Breast epithelium (tissue), 4 donors: ENCODE measurements at places on chromosomes 6 and 20. TPM values are rescaled to one million over a fixed set of nuclear protein-coding genes. Genes with fewer than 3 reads are reported as not detected.

GRCh38 chr6:116268589-116269293, 11.0 kb downstream of the TSPYL1 start:
- H3K27ac ChIP-seq = no peak overlapping the region
- no peaks in the 10 kb centered on the region for H3K4me1 ChIP-seq
- DNase-seq = no peak
- H3K36me3 ChIP-seq = no peaks in the 10 kb centered on the region
- no peak overlapping the region for H3K4me3 ChIP-seq

- no peak for DNase-seq
- peak overlapping the region; percentile 32 for H3K4me3 ChIP-seq
- H3K27ac ChIP-seq = no peak overlapping the region
- no peaks in the 10 kb centered on the region for H3K4me1 ChIP-seq
- peaks cover 28% of the 10 kb centered on the region for H3K27me3 ChIP-seq
- H3K36me3 ChIP-seq = no peaks in the 10 kb centered on the region
Observed at GRCh38 chr6:28658475-28659249, 133.0 kb downstream of the GPX5 start.

- H3K27ac ChIP-seq = no peak overlapping the region
- no peak overlapping the region for H3K4me3 ChIP-seq
- H3K36me3 ChIP-seq = no peaks in the 10 kb centered on the region
- no peaks in the 10 kb centered on the region for H3K27me3 ChIP-seq
- no peak for DNase-seq
Observed at GRCh38 chr6:114080891-114081510, 110.1 kb upstream of the HDAC2 start.

The ME1 gene
- 5.2 TPM for total RNA-seq

- no peaks in the 10 kb centered on the region for H3K36me3 ChIP-seq
- H3K27me3 ChIP-seq = no peaks in the 10 kb centered on the region
- DNase-seq = no peak
- H3K4me1 ChIP-seq = no peaks in the 10 kb centered on the region
- no peak overlapping the region for H3K4me3 ChIP-seq
- no peak overlapping the region for H3K27ac ChIP-seq
Observed at GRCh38 chr20:14310977-14311627, 26.3 kb downstream of the FLRT3 start.

DNA sequence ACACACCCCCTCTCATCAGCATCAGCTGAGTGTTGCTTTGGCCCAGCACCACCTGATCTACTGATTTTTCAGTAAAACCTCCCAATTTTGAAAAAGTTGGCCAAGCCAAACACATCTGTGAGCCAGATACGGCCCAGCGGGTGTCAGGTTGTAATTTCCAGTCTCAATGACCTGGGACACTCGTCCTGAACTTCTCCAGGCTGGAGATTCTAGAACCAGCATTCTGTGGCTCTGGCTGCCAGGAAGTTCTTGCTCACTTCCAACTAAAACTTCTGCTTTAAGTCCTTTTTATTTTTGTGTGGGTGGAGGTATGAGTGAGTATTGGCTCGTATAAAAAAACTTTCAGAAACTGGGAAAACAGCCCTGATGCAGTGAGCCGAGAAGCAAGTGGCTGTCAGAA, 5.1 kb downstream of the KIAA1755 start:
- H3K4me1 ChIP-seq = peaks cover 3% of the 10 kb centered on the region
- H3K27me3 ChIP-seq = no peaks in the 10 kb centered on the region
- no peaks in the 10 kb centered on the region for H3K36me3 ChIP-seq
- DNase-seq = no peak
- peak overlapping the region; percentile 86 for H3K27ac ChIP-seq

DNA sequence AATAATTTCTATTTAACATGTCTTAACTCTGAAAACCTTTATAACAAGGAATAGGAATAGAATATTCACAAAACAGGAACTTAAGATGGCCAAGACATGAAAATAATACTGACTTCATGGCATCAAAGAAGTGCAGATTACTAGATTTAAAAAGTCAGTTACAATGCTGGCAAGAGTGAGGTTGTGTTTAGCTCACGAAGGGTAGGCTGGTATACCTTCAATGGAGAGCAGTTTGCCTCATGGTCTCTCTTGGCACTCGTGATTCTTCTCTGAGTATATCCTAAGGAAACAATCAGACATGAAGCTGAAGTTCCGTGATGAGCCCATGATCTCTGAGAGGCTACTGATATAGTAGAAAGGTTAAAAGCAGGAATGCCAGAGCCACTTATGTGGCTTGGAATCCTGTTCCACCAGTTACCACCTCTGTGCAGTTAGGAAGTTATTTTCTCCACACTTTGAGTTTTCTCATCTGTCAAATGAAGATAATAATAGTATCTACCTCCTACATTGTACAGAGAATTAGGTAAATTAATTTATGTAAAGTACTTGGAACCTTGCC, 7.2 kb downstream of the NCOA7 start:
- H3K4me3 ChIP-seq = no peak overlapping the region
- peaks cover 2% of the 10 kb centered on the region for H3K4me1 ChIP-seq
- DNase-seq = no peak
- no peaks in the 10 kb centered on the region for H3K36me3 ChIP-seq
- peak overlapping the region; percentile 5 for H3K27ac ChIP-seq

The DSP gene
- total RNA-seq = 95.4 TPM

The CLIC5 gene
- total RNA-seq = 4.9 TPM

The POPDC3 gene
- total RNA-seq = not detected

The CD109 gene
- 16.8 TPM for total RNA-seq

The ZBTB9 gene
- total RNA-seq = 1.9 TPM

- no peaks in the 10 kb centered on the region for H3K27me3 ChIP-seq
- peak overlapping the region; percentile 98 for H3K27ac ChIP-seq
- H3K36me3 ChIP-seq = no peaks in the 10 kb centered on the region
- no peak for DNase-seq
- no peaks in the 10 kb centered on the region for H3K4me1 ChIP-seq
- H3K4me3 ChIP-seq = peak overlapping the region; percentile 86
Observed at GRCh38 chr6:149545258-149545753, 537 bp downstream of the PPIL4 start.

GRCh38 chr20:58555078-58555765, 40.0 kb upstream of the APCDD1L start:
- peak overlapping the region; percentile 52 for H3K27ac ChIP-seq
- H3K27me3 ChIP-seq = no peaks in the 10 kb centered on the region
- DNase-seq = peak; percentile 37
- H3K4me3 ChIP-seq = no peak overlapping the region
- H3K4me1 ChIP-seq = no peaks in the 10 kb centered on the region

The OVOL2 gene
- total RNA-seq = 21.0 TPM

DNA sequence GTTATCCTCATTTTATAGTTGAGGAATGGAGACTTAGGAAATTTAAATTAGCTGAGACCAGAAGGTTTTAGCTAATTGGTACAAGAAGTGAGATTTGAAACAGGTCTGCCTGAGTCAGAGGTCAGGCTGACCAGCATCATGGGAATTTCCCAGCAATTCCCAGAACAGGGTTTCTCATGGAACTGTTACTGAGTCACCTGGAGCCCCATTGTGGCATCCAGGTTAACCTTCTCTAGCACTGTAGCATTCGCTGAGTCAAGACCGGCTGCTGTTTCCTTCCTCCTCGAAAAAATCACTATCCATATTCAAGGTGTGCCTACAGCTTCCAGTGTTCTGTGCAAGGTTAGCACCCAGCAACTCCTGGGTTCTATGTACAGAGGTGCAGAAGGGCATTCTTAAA, 238.0 kb upstream of the MAN1A1 start:
- H3K4me1 ChIP-seq = no peaks in the 10 kb centered on the region
- DNase-seq = no peak
- H3K36me3 ChIP-seq = no peaks in the 10 kb centered on the region
- H3K4me3 ChIP-seq = no peak overlapping the region

- DNase-seq = peak; percentile 36
- no peaks in the 10 kb centered on the region for H3K4me1 ChIP-seq
Observed at GRCh38 chr20:16761305-16761829, 13.2 kb downstream of the OTOR start.

The HAO1 gene
- total RNA-seq = not detected

The PDE7B gene
- total RNA-seq = 5.1 TPM

- no peaks in the 10 kb centered on the region for H3K36me3 ChIP-seq
- H3K27ac ChIP-seq = peak overlapping the region; percentile 93
- H3K27me3 ChIP-seq = no peaks in the 10 kb centered on the region
- H3K4me3 ChIP-seq = peak overlapping the region; percentile 79
Observed at GRCh38 chr6:133951881-133952814, 876 bp upstream of the TBPL1 start.

DNA sequence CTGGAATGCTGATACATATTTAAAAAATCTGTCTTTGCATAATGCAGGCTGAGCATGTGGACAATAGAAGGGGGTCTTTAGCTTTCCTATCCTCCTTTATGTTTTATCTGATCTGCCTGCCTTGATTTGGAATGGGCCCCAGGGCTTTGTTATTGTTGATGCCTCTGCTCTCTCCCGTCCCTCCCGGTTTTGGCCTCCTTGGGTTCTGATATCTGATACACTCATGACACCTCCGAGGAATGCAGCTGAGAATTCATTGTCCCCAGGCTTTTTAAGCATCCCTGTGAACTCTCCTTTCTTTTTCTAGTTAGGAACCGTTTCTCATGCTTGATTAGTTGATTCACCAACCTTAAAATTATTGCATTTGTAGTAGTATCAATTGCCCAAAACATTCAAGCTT, 185.5 kb upstream of the RALGAPA2 start:
- no peaks in the 10 kb centered on the region for H3K4me1 ChIP-seq
- H3K4me3 ChIP-seq = no peak overlapping the region
- DNase-seq = no peak
- no peak overlapping the region for H3K27ac ChIP-seq
- no peaks in the 10 kb centered on the region for H3K27me3 ChIP-seq
